ENCODE measurements at places on chromosomes 16 and 17. TPM values are rescaled to one million over a fixed set of nuclear protein-coding genes. Genes with fewer than 3 reads are reported as not detected.

VMO1 gene
- total RNA-seq = 0.17 TPM

- DNase-seq = no peak
These were observed 6.3 kb downstream of the TK1 start for GRCh38 chr17:78180508-78180907.

- no peak for DNase-seq
These were observed 5.2 kb upstream of the PRSS21 start for GRCh38 chr16:2811703-2812471.

DNA sequence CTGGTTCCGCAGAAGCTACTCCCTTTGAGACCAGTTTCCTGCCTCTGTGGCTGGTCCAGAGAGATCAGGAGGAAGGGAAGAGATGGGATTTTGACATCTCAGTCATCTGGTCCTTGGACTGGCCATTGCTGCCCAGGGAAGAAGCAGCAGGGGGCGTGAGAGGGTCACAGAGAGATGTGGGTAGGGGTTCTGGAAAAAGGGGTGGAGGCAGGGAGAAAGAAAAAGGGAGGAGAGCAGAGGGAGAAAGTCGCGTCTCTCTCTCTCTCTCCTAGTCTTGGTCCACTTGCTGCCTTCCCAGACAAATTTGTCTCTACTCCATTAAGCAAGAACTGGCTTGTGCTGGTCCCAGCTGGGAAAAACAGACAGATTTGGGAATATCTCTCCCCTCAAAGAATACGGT lies 4.4 kb downstream of the SHBG start:
- peak; percentile 51 for DNase-seq

DNA sequence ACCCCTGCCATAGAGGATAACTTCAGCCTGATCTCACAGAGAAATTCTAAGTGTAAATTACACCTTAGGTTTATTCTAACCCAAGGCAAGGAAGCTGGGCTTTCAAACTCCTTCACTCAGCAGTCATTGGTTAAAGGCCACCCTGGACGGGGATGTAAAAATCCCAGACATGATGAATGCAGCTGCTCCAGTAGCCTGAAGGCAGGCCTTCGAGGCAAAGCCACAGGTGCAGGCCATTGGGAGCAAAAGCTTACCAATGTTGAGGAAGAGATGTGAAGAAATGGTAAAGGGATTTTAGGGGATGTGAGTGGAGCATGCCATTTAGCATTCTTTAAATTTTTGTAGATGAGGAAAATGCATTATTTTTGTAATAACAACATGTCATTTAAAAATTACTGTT lies 514.4 kb downstream of the XYLT1 start:
- no peak for DNase-seq

- DNase-seq = no peak
These were observed 384.5 kb downstream of the SNX29 start for GRCh38 chr16:12361016-12361415.

DNA sequence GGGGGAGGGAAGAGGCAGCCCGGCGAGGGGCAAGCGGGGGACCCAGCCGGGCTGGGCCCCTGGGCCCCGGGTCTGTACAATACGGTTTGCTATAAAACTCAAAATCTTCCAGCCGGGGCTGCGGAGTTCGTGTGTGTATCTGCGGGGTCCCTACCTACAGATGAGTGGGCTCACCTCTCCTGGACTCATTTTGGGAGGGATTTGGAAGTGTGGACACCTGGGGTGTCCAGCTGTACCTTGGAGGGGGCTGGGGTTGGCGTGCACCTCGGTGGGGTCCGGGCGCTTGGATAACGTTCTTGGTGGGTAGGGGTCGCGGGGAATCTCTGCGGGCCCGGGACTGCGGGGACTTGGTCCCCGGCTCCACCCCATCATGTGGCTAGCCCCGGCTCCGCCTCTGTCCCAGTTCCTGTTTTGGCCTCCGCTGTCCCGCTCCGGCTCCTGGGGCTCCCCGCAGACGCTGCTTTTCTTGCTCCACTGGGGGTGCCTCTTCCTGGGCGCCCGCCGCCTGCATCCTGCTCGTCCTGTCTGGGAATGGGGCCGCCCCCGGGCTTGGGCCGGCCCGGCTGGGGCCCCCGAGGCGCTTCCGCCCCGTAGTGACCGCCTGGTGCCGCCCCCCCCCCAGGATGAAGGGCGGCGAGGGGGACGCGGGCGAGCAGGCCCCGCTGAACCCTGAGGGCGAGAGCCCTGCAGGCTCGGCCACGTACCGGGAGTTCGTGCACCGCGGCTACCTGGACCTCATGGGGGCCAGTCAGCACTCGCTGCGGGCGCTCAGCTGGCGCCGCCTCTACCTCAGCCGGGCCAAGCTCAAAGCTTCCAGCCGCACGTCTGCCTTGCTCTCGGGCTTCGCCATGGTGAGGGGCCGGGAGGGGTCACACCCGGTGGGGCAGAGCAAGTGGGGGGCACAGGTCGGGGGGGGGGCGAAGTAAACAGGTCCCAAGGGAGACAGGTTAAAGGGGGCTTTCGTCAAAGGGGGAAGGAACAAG lies at the start of gene ORAI3:
TSS of gene ORAI3 (plus strand) at position 402 of the 983 bp plus-strand sequence. CDS start at position 624, 222 bp downstream.
- peak; percentile 68 for DNase-seq

Measured in LHCN-M2 (cell line).